Activated CD8-positive, alpha-beta memory T cell treated with anti-CD3 and anti-CD28 coated beads, Interleukin-2, amount 10 ng/mL, durations not matched to agents 7 days and 5 days (primary cell): ENCODE measurements at places on chromosomes 3 and 15. TPM values are rescaled to one million over a fixed set of nuclear protein-coding genes. Genes with fewer than 3 reads are reported as not detected.

GRCh38 chr15:78866803-78867202, 5.9 kb upstream of the MORF4L1 start:
- no peak for DNase-seq
- no peak overlapping the region for H3K27ac ChIP-seq
- no peak overlapping the region for H3K4me3 ChIP-seq
- no peaks in the 10 kb centered on the region for H3K27me3 ChIP-seq
- H3K36me3 ChIP-seq = no peaks in the 10 kb centered on the region

TTC21A gene
- total RNA-seq = 1.9 TPM

GRCh38 chr3:114442246-114442645, 148.4 kb downstream of the TIGIT start:
- no peak overlapping the region for H3K27ac ChIP-seq
- H3K4me3 ChIP-seq = no peak overlapping the region
- DNase-seq = no peak
- no peaks in the 10 kb centered on the region for H3K36me3 ChIP-seq
- H3K4me1 ChIP-seq = no peaks in the 10 kb centered on the region
- H3K27me3 ChIP-seq = no peaks in the 10 kb centered on the region

NR2E3 gene
- total RNA-seq = not detected

TGM5 gene
- total RNA-seq = 1.1 TPM

DNA sequence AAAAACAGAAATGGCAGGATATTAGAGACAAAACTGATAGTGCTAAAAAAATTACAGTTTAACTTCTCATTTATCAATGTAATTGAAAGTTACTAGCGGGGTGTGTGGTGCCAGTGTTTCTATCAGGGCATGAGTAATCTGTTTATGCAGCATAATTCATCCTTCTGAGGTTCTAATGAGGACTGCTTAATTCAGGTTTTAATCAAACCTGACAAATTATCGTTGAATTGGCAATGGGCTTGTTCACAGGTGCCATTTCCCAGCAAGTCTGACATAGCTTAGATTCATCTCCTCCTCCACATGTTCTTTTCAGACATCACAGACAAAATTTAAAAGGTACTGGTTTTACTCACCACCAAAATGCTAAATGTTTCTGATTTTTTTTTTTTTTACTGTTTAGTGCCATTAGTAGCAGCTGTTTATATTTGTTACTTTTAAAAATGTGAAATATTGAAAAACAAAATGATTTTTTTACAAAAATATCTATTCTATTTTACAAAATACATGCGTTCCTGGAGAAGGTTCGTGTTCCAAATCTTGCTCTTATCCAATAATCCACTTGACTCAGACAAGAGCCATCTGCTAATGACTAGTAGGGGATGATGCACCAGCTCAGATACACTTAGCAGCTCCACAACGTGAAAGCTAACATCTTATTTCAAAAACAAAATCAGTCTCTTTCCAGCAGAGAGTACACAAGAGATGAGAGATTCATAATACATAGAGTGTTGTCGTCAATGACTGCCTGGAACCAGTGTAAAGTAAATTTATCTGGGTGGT, 447.7 kb upstream of the DPPA4 start:
- no peaks in the 10 kb centered on the region for H3K4me1 ChIP-seq
- H3K4me3 ChIP-seq = no peak overlapping the region
- H3K27me3 ChIP-seq = no peaks in the 10 kb centered on the region
- no peak overlapping the region for H3K27ac ChIP-seq
- H3K36me3 ChIP-seq = peaks cover 1% of the 10 kb centered on the region

- peaks cover 29% of the 10 kb centered on the region for H3K36me3 ChIP-seq
- H3K27me3 ChIP-seq = peaks cover 5% of the 10 kb centered on the region
- peak within 1 kb of the TSS; percentile 94 for H3K27ac ChIP-seq
- peaks cover 26% of the 10 kb centered on the region for H3K4me1 ChIP-seq
- DNase-seq = peak; percentile 77
- H3K4me3 ChIP-seq = peak within 1 kb of the TSS; percentile 96
Observed at GRCh38 chr15:25863111-25863967, at the start of gene ATP10A. Gene ATP10A (minus strand): TSS chr15:25863327. CDS start chr15:25863096, 231 bp downstream.

GRCh38 chr3:66428733-66429132, 72.1 kb downstream of the LRIG1 start:
- H3K27me3 ChIP-seq = no peaks in the 10 kb centered on the region
- H3K4me3 ChIP-seq = no peak overlapping the region
- DNase-seq = no peak
- no peak overlapping the region for H3K27ac ChIP-seq
- H3K36me3 ChIP-seq = peaks cover 16% of the 10 kb centered on the region
